ENCODE measurements at places on chromosomes 6 and 20.

DNA sequence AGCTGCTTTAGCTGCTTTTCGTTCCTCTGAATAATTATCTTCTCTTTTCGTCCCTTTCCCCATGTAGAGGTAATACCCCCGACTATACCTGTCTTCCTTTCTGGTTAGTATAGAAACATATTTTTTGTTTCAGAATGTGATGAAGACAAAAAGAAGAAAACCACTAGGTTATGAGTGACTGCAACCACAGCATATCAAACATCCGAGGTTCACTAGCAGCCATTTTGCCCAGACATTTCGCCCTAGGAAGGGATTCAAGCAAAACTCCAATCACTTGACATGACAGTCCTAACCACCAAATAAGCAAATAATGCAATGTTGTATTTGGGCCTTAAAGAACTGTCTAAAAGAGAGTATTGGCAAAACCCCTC, 9.4 kb downstream of the SNX5 start:
- DNase-seq, result no peak

DNA sequence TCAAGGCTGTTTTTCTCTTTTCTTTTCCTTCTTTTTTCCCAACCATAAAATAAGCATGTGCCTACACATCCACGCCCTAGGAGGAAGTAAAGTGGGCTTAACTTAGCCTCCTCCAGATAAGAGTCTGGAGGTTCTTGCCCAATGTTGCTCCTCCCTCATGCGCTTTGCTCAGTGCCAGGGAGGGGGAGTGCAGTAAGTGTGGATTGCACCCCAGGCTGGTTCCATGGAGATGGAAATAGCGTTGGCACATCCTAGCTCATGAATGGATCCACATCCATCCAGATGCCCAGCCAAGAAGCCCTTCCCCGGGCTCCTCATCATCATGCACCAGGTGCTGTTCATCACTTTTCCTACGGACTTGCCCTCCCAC, 58.2 kb downstream of the NEDD9 start:
- DNase-seq, result no peak

GRCh38 chr20:21874127-21874526, 168.7 kb downstream of the PAX1 start:
- no peak for DNase-seq

DNA sequence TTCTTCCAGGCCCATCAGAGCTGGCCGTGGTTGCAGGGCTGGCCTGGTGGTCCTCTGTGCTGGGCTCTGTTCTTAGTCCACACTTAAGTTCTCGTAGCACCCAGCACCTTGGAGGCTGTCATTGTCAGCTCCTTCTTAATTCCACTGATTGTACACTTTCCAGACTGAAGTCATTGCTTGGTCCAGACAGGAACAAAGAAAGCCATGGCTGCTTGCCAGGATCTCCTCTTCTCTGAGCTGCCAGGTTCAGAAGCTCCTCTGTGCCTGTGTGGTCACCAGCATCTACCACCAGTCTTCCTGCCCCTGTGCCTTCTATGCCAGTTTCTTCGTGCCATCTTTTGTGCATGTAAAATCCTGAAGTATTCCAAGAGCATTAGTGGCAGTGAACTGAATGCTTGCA, 39.5 kb upstream of the PCMTD2 start:
- no peak for DNase-seq

DNA sequence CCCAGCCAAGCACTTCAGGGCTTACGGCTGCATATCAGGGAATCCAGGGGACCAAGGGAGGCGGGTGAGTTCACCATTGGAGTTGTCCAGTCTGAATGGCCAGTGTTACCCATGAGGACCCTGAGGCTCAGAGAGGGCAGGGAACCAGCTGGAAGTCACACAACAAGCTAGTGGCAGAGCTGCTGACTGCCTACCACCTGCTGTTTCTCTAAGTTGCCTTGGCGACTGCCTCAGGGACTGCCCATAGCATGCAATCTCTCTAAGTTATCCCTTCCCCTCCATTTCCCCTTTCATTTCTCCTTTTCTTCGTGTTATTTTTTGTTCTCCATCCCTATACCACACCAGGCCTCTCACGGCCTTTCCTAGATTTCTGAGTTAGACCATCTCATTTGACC, 71.8 kb upstream of the SIRPA start:
- DNase-seq, result no peak

DNA sequence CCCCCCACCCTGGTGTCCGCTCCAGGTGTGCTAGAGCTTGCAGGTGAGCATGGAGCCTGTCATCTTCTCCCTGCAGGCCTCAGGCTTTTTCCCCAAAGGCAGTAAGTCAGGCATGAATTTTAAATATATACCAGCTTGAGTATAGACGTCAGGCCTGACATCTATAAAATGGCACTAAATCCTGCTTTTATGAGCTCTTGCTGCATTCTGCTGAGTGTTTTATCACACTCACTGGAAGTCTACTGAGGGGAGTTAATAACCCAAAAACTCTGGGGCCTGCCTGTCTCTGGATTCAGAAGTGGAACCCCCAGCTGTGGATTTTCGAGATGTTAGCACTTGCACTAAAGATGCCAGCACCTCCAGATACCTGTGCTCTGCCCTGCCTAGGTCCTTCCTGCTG, 133.4 kb upstream of the TOP1 start:
- DNase-seq, result no peak

- DNase-seq, result no peak
These were observed 46.3 kb upstream of the NHSL1 start for GRCh38 chr6:138545621-138545980.

DNA sequence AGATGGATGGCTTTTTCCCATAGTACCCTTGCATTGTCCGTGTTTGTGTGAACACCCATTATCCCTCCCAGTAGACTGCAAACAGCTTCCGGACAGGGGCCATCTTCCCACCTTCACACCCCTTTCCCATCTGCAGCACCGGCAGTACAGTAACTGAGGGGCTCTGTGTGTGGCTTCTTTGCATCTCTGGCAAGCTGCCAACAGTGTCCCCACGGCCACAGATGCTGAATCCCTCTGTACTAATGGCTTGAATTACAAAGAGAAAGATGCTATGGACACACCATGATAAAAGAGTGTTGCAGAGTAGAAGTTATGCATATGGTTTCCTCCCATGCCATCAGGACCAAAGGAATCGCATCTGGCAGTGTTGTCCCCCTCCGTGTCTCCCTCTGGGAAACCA, 101.1 kb upstream of the CDYL start:
- no peak for DNase-seq

- no peak for DNase-seq
These were observed 230.1 kb downstream of the SYNDIG1 start for GRCh38 chr20:24699321-24700165.

- no peak for DNase-seq
These were observed 173.2 kb upstream of the BMP5 start for GRCh38 chr6:56048601-56049000.

DNA sequence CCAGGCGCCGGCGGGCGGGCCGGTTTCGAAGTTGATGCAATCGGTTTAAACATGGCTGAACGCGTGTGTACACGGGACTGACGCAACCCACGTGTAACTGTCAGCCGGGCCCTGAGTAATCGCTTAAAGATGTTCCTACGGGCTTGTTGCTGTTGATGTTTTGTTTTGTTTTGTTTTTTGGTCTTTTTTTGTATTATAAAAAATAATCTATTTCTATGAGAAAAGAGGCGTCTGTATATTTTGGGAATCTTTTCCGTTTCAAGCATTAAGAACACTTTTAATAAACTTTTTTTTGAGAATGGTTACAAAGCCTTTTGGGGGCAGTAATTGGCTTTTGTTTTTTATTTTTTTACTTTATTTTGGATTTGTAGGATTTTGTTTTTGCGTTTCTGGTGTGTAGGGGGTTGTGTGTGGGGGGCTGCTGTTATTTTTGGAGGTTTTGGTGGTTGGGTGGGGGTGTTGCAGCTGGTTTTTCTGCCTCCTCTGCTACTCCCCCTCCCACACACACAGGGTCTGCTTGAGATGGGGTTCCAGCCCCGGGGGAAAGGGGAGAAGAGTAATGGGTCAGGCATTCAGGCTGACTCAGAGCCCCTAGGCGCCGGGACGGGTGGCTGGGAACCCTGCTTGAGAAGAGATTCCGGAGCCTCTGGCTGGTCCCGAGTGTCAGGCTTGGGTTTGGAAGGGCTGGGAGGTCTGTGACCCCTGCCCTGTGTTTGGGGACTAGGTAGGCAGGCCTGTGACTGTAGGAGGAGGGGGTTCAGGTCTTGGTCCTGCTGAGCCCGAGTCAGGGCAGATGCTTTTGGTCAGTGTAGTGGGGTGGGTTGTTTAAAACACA, 2.0 kb downstream of the CEBPB start:
- DNase-seq, result peak; percentile 98

GRCh38 chr20:50012282-50013263, 29.8 kb downstream of the SNAI1 start:
- DNase-seq, result no peak

GRCh38 chr20:33209789-33210188, 7.4 kb upstream of the BPIFA3 start:
- DNase-seq, result peak; percentile 84

DNA sequence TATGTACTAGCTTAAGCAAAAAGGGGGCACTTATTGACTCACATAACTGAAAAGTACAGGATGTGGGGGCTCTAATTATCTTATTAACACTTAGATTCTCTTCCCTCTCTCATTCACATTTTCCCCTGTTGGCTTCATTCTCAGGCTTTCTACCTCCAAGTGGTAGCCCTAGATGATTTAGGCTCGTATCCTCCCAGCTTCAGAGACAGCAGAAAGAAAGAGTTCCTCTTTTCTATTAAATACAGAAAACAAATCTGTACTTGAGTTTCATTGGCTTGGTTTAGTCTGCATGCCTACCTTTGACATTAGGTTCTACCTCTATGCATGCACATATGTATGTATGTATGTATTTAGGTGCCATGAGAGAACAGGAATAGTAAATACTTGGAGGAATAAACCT, 15.5 kb upstream of the E2F3 start:
- DNase-seq, result no peak

- peak; percentile 28 for DNase-seq
These were observed 9.9 kb upstream of the GTSF1L start for GRCh38 chr20:43736588-43737158.

DNA sequence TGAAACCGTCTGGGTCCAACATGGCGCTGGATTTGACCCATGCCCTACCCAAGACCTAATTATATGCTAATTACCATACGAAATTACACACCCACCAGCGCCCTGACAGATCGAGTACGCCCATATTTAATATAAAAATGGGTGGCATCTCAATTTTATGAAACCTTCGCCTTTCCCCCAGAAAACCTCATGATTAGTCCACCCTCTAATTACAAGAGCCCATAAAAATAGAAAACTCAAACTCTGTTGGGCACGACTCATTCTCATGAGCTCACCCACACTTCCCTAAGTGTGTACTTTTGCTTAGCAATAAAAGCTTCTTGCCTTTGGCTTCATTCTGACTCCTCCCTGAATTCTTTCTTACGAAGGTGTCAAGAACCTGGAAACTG, 136.4 kb downstream of the OR2B2 start:
- no peak for DNase-seq

DNA sequence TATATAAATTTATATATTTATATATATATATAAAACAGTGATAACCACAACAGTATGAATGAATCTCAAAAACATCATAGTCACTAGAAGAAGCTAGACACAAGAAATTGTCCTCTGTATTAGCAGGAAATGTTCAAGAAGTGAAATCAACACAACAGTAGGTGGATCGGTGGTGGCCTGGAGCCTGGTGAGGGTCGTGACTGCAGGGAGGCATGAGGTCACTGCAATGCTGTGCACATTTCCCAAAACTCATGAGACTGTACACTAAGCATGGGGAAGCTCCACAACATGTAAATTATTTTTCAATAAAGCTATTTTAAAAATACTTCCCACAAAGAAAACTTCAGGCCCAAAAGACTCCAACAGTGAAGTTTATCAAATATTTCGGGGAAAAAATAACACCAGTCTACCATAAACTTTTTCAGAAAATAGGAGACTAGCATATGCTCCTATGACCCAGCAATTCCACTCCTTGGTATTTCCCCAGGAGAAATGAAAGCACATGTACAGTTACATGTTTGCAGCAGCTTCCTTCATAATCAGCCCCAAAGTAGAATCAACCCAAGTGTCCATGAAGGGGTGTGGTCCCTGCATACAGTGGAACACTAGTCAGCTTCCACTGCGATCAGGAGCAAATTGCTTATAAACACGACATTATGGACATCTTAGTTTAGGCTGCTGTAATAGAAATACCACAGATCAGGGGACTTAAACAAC, 144.2 kb downstream of the TBXT start:
- no peak for DNase-seq

GRCh38 chr6:33201147-33201545, 479 bp downstream of the SLC39A7 start:
- DNase-seq, result peak; percentile 40

- DNase-seq, result no peak
These were observed at the start of gene NKX2-2 for GRCh38 chr20:21513881-21514540. NKX2-2 (minus strand) TSS chr20:21514064; CDS start chr20:21513669, 395 bp downstream.

DNA sequence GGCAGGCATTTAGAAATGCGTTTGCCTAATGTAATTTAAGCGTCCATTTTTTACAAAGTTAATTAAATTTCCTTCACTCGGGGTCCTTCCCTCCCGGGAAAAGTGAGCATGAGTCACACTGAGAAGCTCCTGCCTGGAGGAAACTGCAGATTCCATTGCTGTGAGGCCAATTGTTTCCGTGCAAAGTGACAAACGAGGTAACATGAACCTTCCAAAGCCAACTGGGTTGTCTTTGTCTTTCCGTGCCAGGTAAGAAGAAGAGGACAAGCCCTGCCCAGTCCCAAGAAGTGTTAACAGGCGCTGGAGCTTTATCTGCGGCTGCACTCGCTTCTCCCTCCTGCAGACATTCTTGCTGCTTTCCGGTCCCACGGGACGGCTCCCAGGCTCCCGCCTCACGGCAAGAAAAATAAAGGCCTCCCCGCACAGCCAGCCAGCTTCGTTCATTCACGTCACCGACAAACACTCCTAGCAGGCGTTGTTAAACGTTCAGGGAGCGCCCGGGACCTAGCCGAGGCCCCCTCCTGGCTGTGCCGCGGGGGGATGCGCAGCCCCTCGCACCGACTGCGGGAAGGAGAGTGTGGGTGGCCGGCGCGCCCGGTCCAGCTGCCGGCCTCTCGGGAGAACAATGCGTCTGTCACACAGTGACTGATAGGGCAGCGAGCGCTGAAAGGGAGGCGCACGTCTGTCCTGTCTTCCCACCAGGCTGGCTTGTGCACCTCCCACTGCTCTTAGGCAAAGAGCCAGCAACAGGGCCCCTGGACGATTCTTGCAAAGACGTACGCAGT, 61.5 kb upstream of the HDDC2 start:
- DNase-seq, result no peak

DNA sequence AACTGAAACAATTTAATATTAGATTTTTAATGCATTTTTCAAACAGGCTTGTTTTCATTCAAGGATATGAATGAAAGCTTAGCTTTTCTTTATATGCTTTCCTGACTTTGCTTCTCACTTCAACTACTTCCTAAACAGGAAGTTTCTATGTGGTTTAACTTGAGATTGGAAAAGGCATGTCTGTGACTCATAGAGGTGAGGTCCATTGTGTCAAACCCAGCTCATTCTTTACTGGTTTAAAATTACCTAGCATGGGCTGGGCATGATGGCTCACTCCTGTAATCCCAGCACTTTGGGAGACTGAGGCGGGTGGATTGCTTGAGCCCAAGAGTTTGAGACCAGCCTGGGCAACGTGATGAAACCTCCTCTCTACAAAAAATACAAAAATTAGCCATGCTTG, 34.4 kb downstream of the EFHC1 start:
- no peak for DNase-seq

GRCh38 chr6:129493354-129493902, 216.5 kb downstream of the ARHGAP18 start:
- peak; percentile 49 for DNase-seq

All from RKO (cell line).